Progenitor cell of endocrine pancreas (in vitro differentiated cells): ENCODE measurements at places on chromosomes 7 and 10.

- H3K27ac ChIP-seq: no peak overlapping the region
- no peak overlapping the region for H3K4me3 ChIP-seq
- H3K36me3 ChIP-seq: no peaks in the 10 kb centered on the region
These were observed 649.7 kb upstream of the ANKRD30A start for GRCh38 chr10:36475746-36476145.

DNA sequence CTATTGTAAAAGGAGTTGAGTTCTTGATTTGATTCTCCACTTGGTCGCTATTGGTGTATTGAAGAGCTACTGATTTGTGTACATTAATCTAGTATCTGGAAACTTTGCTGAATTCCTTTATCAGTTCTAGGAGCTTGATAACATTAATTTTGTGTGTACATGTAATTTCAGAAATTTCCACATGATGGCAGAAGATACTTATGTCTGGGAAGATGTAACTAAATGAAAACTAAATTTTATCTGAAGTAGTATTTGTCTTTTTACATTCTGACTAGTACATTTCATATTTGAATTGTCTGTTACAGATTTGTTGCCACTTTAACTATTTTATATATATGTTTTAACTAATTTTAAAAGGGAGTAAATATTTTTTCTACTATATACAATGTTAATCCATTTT, 27.6 kb downstream of the SDHAF3 start:
- DNase-seq: no peak
- H3K4me3 ChIP-seq: no peak overlapping the region
- no peak overlapping the region for H3K27ac ChIP-seq
- no peaks in the 10 kb centered on the region for H3K27me3 ChIP-seq

DNA sequence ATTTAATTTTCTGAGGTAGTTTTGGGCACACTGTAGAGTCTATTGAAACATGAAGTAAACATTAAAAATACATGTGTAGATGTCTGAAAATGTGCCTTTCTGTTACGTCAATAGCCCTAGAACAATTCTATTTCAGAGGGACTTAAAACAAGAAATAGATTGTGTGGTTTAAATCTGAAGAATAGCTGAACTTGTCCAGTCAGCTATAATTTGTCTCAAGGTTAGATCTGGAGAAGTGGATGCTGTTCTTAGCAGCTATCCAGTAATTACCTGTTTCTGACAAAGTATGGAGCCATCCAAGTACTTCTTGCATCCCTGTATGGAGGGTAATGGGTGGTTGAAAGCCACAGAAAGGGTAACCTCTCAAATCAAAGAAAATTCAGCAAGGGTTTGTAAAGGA, 92.8 kb downstream of the SEPTIN7 start:
- no peak for DNase-seq
- peaks cover 26% of the 10 kb centered on the region for H3K36me3 ChIP-seq
- no peak overlapping the region for H3K4me3 ChIP-seq
- H3K27me3 ChIP-seq: no peaks in the 10 kb centered on the region
- H3K27ac ChIP-seq: no peak overlapping the region

GRCh38 chr10:33485276-33485675, 150.8 kb upstream of the NRP1 start:
- H3K27me3 ChIP-seq: no peaks in the 10 kb centered on the region
- DNase-seq: no peak
- H3K36me3 ChIP-seq: no peaks in the 10 kb centered on the region
- peaks cover 6% of the 10 kb centered on the region for H3K4me1 ChIP-seq

DNA sequence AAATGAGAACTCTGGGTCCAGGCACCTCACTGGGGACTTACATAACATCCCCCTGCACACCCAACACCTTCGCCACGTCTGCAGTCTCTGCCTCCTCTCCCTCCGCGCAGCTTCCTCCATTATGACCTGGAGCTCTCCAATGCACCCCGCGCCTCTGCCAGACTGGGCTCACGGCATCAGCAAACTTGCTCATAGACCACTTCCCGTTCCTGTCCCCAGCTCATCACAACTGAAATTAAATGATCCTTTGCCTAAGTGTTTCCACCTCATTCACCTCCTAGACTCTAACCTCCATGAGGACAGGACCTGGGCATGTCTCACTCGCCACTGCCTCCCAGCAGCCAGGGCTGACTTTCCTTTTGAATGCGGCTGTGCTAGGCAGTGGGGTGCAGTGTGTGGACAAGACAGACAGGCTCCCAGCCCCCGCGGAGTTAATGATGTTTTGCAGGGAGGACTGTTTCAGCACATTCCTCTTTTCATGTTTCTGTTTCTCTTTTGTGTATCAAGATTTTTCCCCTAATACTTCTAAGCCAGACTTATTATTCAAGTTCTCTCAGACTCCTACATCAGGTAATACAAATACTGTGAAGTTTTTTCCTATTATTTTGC, 18.8 kb downstream of the CHST15 start:
- H3K4me3 ChIP-seq: no peak overlapping the region
- peaks cover 7% of the 10 kb centered on the region for H3K27me3 ChIP-seq
- no peaks in the 10 kb centered on the region for H3K36me3 ChIP-seq
- DNase-seq: no peak
- H3K4me1 ChIP-seq: peaks cover 3% of the 10 kb centered on the region
